ENCODE measurements at places on chromosomes 1 and 21. TPM values are rescaled to one million over a fixed set of nuclear protein-coding genes. Genes with fewer than 3 reads are reported as not detected.

DNA sequence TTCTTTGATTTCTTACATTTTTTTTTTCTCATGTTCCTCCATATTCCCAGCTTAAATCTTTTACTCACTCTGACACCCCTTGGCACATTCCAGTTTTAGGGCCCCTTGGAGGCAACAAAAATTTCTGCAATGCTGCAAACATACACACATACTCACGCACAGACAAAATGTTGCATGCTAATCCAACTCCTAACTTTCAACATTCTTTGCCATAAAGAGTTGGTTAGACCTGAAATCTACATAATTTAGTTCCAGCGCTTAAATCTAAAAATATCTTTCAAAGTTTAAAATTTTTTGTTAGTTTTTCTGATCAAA is 103.9 kb downstream of the PTPN14 start:
- DNase-seq, result no peak

GRCh38 chr1:230541306-230541705 is 101.0 kb upstream of the COG2 start:
- DNase-seq, result no peak

PROK1 gene
- not detected for total RNA-seq

- DNase-seq, result no peak
Observed at GRCh38 chr21:34072145-34073031, 990 bp upstream of the MRPS6 start.

- no peak for DNase-seq
Observed at GRCh38 chr1:63618011-63618410, 24.8 kb downstream of the PGM1 start.

GRCh38 chr21:32764186-32764585 is 7.4 kb downstream of the PAXBP1 start:
- no peak for DNase-seq

DNA sequence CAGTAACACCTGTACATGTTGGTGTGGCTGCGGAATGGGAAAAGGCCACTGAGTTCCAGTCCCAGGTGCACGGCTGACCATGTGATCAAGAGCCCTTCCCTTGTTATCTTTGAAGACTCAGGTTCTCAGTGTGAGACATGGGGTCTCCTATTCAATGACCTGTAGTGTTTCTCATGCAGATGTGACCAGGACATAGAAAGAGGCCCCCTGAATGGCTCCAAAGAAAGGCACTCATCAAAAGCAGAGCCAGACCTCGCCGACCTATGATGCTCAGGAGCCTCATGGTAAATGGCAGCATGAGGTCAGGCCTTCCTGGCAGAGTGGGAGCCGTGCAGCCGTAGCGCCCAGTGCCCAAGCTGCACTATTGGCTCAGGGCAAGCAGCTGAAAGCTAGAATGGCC is 42.3 kb upstream of the HAO2 start:
- DNase-seq, result no peak

VHLL gene
- total RNA-seq, result not detected

GRCh38 chr1:74205266-74205665 is 7.2 kb downstream of the FPGT start:
- DNase-seq, result no peak

DNA sequence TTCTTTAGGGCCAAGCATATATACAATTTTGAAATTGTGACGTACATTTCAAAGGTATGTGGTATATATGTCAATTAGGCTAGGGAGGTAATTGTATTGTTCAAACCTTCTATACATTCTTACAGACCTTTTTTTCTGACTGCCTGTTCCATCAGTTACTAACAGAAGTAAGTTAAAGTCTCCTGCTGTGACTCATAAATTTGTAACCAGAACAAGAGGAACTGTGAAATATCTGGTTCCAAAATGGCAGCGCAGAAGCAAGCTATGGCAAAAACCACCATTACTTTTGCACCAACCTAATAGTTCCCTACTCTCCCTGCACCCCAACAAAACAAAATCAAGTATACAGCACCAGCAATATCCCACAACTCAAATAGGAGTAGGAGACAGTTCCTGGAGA is 93.6 kb downstream of the ENAH start:
- no peak for DNase-seq

Data from kidney epithelial cell (primary cell).